Ascending aorta (tissue), 2 donors: ENCODE measurements at places on chromosomes 5 and 9.
A peak's percentile ranks its signal among the peaks of the same experiment; 100 is the strongest.

DNA sequence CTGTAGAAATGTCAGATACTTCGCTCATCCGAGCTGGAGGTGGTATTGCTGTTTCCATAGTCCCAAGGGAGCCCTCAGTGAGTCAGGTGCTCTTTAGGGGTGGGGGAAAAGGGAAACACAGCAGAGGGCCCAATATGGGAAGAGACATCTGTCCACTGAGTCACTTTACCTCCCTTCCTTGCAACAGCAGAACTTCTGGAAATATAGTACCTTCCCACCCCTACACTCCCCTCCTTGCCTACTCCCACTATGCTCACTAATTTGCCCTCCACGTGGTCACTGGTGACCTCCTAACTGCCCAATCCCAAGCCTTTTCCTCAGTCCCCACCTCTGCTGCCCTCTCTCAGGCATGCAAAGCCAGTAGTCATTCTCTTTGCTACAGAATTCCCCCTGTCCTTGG lies 1.9 kb downstream of the HK3 start:
- H3K4me1 ChIP-seq: no peaks in the 10 kb centered on the region
- DNase-seq: peak; percentile 15
- H3K27me3 ChIP-seq: no peaks in the 10 kb centered on the region
- H3K27ac ChIP-seq: no peak overlapping the region
- H3K4me3 ChIP-seq: no peak overlapping the region

- no peak for DNase-seq
- H3K36me3 ChIP-seq: no peaks in the 10 kb centered on the region
- no peak overlapping the region for H3K4me3 ChIP-seq
These were observed 248.5 kb upstream of the IRX4 start for GRCh38 chr5:2131196-2131595.

DNA sequence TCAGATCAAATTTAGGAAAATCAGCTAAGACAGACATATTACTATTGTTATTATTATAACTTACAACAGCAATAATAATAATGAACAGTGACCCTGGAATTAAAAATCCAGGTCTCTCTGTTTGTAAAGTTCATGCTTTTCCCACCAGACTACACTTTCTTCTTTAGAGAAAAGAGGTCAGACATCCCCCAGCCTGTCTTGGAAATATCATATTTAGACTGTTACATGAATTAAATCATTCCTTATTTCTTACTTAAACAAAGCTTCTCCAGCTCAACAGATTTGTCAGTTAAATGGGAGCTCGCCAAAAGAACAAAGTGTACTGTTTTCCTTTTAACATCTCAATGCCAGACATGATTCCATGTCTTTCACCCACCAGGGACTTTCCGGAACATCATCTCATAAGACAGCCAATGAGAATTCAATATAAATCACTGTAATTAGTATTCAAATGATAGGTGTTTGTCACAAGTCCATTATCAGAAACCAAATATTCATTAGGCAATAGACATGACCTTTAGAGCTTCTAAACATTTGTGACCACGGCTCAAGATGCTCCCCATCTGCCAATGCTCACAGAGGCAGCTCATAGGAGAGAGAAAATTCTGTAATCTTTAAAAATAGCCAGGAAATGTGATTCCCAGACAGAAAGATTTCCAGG lies 351.9 kb downstream of the ENC1 start:
- DNase-seq: no peak
- H3K4me1 ChIP-seq: peaks cover 9% of the 10 kb centered on the region
- no peaks in the 10 kb centered on the region for H3K27me3 ChIP-seq
- no peak overlapping the region for H3K4me3 ChIP-seq

- no peaks in the 10 kb centered on the region for H3K36me3 ChIP-seq
- no peak overlapping the region for H3K27ac ChIP-seq
- DNase-seq: no peak
- H3K27me3 ChIP-seq: no peaks in the 10 kb centered on the region
- no peak overlapping the region for H3K4me3 ChIP-seq
- H3K4me1 ChIP-seq: peaks cover 3% of the 10 kb centered on the region
These were observed 147.2 kb upstream of the LHFPL2 start for GRCh38 chr5:78795757-78796156.

DNA sequence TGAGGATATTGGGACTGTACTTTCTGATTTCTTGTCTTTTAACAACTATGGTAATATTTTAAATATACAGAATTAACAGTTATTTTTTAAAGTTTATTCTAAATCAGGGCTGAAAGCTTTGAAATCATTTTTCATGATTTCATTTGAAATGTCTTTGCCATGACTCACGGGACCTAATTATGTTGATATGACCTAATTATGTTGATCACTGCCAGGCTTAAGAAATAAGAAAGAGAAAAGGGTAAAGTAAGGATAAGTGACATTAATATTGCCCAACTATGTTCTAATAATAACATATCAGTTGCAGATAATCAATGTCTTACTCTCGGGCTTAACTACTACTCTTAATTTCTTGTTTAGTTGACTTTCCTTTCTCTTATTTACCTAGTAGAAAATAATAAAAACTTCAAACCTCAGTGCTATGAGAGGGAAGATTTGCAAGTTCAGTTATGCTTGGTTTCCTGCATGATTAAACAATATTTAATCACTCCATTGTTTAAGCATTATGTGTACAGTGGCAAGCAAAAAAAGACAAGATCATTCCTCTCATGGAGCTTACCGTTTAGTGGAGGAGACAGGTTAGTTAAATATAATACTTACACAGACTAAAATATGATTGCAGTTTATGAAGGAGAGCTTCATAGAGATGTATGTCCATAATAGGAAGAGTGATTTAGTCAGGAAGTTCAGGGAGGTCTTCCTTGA lies 67.0 kb upstream of the EIF4EBP3 start:
- DNase-seq: no peak
- no peaks in the 10 kb centered on the region for H3K27me3 ChIP-seq
- no peaks in the 10 kb centered on the region for H3K4me1 ChIP-seq
- H3K36me3 ChIP-seq: peaks cover 19% of the 10 kb centered on the region
